ENCODE measurements at places on chromosomes 2 and 18.
A peak's percentile ranks its signal among the peaks of the same experiment; 100 is the strongest.

GRCh38 chr2:179461420-179461819 lies 196.8 kb upstream of the SESTD1 start:
- no peak for DNase-seq

GRCh38 chr2:219079417-219079816 lies 18.7 kb upstream of the IHH start:
- no peak for DNase-seq

DNA sequence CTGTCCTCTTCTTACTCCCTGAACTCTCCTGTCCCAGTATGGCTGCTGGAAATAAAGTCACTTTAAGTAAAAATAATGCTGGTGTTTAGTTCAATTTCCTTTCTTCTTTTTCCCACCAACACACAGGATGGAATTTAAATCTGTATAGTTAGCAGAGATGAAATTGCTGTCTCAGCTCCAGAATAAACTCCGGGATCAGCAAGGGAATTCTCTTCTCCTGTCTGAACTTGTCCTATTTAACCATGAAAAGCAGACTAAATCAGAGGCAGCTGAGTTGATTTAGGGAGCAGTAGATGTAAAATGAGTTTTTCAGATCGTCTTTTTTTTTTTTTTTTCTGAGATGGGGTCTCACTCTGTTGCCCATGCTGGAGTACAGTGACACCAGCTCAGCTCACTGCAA lies 25.9 kb downstream of the TTLL4 start:
- DNase-seq: no peak

DNA sequence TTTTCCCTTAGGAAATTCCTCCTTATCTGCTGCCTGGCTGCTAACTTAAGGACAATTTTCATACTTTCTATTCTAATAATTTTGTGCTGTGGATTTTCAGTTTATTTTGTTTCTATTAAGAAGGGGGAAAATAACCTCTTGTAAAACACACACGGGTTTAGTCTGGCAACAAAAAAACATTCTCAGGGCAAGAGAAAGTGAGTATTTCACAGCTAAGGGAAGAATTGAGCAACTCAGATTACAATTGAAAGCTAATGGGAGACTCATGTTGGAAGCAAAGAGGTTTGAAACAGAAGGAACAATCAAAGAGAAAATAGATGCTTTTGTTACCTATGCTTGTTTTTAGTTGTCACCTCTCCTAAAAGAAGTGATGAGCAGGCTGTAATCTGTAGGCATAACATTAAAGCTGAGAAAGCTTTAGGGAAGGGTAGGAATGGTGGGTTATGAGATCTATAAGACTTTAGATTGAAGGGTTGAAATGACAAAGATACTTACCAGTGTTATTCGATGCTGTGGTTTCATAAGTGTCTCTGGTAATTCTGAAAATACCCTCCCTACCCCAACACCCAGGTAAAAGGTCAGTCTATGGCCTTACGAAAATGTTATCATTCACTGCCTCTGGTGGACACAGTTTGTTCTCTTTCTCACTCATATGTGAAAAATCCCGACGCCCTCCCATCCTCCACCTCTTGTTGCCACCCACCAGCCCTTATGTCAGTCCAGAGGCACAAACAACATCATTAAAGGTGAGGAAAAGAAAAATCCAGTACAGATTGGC lies 510.9 kb downstream of the TXNL1 start:
- no peak for DNase-seq

DNA sequence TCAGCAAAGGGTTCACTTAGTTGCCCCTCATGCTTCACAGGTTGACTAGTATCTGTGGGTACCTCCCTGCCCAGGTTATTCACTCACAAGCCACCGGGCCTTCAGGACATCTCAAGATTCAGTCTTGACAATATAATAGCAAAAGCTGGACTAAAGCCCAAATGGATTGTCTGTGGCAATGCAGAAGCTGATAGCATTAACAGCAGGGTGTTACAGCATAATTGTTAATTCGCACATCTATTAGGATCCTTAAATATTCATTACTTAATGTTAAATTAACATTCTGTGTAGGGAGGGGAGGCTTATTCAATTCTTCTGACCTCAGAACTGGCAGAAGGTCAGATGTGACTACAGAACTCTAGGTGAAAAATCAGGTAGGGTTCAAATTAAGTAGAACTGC lies 20.2 kb upstream of the GTF2A1L start:
- no peak for DNase-seq

GRCh38 chr18:38688416-38688815 lies 1122.8 kb upstream of the CELF4 start:
- no peak for DNase-seq

- no peak for DNase-seq
These were observed 44.6 kb downstream of the IRS1 start for GRCh38 chr2:226754821-226755604.

- no peak for DNase-seq
These were observed 4.0 kb downstream of the VAMP5 start for GRCh38 chr2:85588236-85588635.

- no peak for DNase-seq
These were observed 93.1 kb upstream of the FSIP2 start for GRCh38 chr2:185645529-185645928.

DNA sequence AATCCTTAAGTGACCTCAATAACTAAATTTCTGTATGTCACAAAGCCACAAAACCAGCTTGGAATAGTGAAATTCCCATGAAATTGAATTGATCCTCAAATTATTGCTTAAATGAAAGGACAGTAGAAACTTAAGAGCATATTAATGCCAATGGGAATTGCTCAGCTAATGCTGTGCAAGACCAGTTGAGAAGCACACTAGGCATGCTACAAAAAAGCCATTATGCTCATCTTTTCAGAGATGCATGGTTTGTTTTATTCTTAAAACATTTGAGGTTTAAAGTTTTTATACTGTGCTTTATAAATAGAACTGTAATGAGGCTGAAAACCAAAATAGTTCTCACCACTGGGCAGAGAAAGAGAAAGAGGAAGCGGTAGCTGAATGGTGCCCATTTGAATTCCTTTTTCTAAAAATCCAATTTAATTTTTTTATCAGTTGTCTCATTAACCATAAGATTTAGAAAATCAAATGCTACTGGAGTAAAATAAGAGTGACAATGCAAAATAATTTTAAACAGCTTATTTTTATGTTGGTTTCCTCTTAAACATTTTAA lies 98.6 kb downstream of the LNPK start:
- no peak for DNase-seq

- DNase-seq: peak; percentile 63
These were observed 45.6 kb downstream of the RAMP1 start for GRCh38 chr2:237904831-237905599.

DNA sequence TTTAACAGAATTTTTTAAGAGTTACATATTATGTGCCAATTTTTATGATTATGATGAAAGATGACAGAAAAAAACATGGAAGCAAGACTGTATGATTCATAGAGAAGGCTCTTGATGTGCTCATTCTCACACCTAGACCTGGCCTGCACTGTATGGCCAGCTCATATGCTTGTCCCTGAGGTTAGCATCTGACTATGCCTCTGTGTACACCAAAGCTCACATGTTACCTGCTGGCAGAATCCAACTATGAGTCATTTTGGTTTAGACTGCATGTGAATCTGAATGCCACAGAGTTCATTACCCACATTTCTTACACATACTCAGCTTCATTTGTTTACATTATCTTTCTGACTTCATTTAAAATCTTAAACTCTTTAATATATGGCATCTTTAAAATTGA lies 139.0 kb downstream of the DSC3 start:
- DNase-seq: no peak

DNA sequence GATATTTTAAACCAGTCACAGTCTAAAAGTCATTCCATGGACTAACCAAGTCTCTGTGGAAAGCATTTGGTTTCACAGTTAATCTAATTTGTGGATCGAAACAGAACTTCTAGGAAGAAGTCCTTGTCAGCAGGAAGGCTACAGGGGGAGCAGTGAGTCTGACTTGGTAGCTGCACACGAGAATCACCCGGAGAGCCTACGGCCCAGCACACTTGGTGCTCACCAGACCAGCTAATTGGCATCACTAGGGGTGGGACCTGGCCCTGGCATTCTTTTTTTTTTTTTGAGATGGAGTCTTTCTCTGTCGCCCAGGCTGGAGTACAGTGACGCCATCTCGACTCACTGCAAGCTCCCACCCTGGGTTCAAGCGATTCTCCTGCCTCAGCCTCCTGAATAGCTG lies 97.7 kb downstream of the ZNF532 start:
- no peak for DNase-seq

DNA sequence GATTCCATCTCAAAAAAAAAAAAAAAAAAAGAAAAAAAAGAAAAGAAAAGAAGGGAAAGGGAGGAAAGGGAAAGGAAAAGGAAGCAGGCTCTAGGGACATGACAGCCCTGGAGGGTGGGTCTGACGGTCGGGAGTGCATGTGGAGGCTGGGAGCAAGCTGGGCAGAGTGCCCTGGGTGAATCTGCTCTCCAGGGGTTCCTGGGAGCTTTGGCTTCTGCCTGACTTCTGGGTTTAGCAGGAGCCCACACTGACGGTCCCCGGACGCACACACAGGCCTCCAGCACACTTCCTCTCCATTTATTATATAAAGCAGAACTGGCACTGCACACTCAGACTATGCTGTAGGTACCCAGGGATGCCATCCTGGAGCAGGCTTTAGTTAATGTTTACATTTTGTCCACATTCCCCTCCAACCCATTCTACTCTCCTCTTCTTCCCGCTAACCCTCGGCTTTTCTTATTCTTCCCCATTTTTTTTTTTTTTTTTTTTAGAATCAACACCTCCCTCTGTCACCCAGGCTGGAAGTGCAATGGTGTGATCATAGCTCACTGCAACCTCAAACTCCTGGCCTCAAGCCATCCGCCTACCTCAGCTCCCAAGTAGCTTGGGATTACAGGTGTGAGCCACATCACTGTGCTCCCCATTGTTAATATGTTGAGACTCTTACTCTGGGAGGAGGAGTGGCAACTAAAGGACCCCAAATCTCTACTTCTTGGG lies 151.1 kb upstream of the SLC1A4 start:
- DNase-seq: no peak

- DNase-seq: no peak
These were observed 265.0 kb upstream of the TRIB2 start for GRCh38 chr2:12451726-12452125.

- no peak for DNase-seq
These were observed 10.5 kb upstream of the ZAP70 start for GRCh38 chr2:97702731-97703470.

- no peak for DNase-seq
These were observed 27.3 kb downstream of the SLC4A10 start for GRCh38 chr2:161651547-161651946.

DNA sequence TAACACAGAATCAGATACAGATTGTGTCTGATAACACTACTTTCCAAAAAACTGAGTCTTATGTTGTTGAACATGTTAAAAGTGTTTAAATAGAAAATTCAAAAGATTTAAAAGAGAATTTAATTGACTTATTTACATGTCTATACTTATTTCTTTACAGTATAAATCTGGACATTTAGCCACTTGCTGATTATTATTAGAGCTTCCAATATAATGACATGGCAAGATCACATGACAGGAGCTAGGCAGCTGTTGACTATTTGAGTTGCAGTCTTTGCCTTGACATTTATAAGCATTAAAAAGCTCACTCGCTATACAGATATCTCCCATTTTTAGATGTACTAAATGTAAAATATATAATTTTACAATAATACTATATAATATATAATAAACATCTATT lies 6.4 kb upstream of the TMEFF2 start:
- no peak for DNase-seq

- DNase-seq: no peak
These were observed 1.4 kb downstream of the ITGA6 start for GRCh38 chr2:172428832-172429210.

GRCh38 chr2:207311316-207312005 lies 145.7 kb upstream of the KLF7 start:
- DNase-seq: peak; percentile 6

DNA sequence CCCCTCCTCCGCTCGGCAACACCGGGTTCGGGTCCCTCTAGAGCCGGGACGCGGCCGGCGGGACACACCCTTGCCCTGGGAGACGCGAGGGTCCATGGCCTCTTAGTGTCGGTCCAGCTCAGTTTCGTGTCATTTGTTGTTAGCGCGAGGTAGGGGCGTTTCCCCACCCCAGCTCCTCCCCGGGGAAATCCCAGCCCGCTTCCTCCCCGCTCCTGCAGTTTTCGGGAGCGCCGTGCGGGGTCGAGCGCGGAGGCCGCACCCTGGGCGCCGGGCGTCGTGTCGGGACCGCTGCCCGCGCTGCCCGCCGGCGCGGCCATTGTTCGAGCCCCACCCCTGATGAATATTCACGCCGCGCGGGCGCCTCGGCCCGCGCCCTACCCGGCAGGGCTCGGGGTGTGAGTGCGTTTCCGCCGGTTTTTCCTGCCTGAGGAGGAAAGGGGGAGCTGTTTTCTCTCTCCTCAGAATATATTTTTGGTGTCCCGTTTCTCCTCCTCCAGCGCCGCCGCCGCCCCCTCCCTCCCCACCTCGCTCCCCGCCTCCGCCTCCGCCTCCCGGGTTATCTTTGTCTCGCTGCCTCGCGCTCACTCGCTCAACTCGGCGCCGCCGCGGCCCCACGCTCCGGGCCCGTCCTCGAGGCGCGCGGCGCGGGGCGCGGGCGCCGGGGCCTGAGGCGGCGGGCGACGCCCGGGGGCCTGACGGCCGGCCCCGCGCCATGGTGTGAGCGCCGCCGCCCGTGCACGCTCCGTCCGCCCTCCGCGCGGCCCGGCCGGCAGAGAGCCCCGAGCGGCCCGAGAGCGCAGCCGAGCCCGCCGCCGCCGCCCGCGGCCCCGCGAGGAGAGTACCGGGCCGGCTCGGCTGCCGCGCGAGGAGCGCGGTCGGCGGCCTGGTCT lies at the start of gene MAP4K4:
Gene MAP4K4, plus strand, starts transcription at position 584 of the 890 bp plus-strand sequence. CDS start 374 bp downstream, outside the sequence.
- DNase-seq: peak; percentile 89

GRCh38 chr2:66240286-66240685 lies 194.6 kb upstream of the MEIS1 start:
- DNase-seq: peak; percentile 31

DNA sequence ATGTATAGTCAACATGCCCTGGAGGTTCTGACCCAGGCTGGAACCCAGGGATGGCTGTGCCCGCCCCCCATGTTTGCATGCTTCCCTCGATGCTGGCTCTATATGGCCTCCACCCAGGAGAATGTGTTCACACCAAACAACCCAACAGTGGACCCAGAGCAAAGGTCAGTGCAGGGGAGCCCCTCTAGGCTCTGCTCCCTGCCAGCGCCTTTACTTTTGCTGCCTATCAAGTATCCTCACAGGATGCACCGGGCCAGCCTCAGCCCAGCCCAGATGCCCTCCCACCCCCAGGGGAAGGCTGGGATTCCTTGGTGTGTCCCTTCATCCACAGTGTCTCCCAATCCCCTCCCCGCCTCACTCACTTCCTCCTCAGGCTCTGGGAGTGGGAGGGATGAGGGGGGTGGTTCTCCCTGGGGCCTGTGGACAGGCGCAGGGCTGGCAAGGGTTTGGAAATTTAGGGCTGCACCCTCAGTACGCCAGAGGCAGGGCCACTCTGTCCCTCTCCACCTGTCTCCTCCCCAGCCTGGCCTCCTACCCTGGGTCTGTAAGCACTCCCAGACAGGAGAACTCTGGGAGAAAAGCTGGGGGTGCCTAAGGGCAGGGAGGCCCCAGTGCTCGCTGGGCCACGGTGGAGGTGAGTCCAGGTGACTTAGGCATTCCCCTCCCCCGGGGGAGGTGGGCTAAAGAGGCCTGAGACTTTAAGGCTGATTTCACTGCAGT lies 2.3 kb downstream of the ATP6V1B1 start:
- no peak for DNase-seq

- no peak for DNase-seq
These were observed 858.5 kb upstream of the PIK3C3 start for GRCh38 chr18:41096504-41096903.
